Activated CD4-positive, alpha-beta T cell treated with anti-CD3 and anti-CD28 coated beads for 24 hours (primary cell): ENCODE measurements at places on chromosomes 12 and 14.

DNA sequence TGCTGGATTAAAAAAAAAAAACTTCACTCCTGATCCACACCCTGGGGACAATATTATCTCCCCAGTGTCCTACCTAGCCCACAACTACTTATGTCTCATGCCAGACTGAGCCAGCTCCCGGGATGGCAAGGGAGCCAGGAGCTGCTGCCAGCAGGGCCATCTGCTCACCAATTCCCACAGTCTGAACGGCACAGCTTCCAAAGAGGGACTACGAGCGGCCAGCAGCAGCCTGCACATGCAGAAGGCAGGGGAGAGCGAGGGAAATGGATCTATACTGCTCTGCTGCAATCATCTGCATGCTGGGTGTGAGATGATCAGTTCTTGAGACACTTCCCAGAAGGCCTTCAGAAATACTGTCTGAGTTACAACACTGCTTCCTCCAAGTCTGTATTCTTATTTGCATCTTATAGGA lies 11.1 kb downstream of the SSH1 start:
- DNase-seq = no peak

DNA sequence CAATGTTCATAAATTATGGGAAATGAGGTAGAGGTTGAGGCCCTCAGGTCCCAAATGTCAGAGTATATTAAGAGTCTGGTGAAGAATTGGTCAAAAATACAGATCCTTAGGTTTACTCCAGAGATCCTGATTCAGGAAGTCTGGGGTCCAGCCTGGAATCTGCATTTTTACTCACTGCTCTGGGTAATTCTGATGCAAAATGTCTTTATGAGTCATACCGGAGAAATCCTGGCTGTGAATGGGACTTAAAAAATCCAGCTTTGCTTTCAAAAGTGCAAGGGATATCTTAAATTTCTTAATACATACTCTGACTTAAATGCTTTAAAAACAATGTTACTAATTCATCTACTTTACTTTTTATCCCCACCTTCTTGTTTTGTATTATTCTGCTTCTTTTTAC lies 74.5 kb downstream of the FERMT2 start:
- no peak for DNase-seq

DNA sequence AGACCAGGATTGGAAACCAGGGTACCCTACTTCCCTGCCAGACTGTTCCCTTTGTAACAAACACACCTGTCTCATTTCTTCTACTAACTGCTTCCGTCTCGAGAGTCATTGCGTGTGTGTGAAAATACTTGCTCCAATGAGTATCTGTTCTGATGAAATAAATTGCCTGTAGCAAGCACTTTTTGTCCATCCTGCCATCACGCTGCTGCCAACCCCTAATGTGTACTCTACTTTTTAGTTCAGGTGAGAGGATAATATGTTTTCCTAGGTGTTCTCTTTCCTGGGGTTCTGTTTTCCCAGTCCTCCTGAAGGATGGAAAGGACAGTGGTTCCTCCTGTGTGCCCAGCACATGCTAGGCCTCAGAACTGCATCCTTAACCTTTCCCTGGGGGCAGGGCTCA lies 1.0 kb downstream of the TUNAR start:
- no peak for DNase-seq

GRCh38 chr14:53655080-53655785 lies 301.4 kb downstream of the BMP4 start:
- no peak for DNase-seq

- no peak for DNase-seq
Measured at GRCh38 chr14:51251486-51251885, 11.4 kb downstream of the TMX1 start.

DNA sequence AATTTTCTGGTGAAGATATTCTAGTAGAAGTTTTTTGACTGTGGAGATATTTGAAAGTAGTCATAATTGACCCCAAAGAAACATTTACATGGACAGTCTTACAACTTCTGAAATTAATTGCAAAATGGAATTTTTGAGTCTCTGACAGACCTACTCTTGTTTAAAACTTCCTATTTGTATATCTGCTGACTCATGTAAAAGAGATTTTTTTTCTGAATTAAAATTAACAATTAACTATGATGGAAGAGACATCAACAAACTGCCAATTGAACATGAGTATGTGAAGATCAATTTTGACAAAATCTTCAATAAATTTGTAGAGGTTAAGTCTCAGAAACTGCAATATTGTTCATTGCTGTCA lies 108.5 kb upstream of the MAX start:
- no peak for DNase-seq

DNA sequence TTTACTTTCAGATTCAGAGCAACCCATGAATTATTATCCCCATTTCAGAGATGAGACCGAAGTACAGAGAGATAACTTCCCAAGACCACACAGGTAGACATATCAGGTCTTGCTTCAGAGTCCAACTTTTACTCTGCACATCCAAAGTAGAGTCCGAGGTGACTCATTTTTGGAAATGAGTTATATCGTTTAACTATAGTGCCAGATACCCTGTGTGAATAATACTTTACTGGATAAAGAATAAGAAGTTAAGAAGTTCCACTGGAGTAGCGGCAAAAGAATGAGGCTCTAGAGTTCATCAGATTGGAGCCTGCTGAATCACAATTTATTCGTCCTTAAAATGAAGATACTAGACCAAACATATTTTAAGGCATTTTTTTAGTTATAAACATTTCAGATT lies 124.7 kb downstream of the EPS8 start:
- DNase-seq = no peak

DNA sequence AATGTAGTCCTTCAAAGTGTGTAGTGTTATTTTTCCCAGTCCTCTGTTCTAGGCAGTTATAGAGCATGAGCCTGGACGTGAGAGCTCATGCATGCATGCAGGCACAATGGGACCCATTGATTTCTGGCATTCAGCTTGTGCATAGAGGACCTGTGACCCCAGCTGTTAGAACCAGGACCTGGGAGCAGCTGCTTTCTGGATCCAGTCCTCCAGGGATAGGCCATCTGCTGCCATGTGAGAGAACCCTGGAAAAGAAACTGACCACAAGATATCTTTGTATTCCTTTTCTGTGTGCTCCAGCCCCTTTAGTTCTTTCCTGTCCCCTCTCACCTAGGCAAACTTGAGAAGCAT lies 76.9 kb downstream of the SUSD6 start:
- DNase-seq = no peak
